ENCODE measurements at places on chromosomes 5 and 9.

GRCh38 chr9:135480071-135480939 lies 723 bp downstream of the PPP1R26 start:
- no peak for DNase-seq

DNA sequence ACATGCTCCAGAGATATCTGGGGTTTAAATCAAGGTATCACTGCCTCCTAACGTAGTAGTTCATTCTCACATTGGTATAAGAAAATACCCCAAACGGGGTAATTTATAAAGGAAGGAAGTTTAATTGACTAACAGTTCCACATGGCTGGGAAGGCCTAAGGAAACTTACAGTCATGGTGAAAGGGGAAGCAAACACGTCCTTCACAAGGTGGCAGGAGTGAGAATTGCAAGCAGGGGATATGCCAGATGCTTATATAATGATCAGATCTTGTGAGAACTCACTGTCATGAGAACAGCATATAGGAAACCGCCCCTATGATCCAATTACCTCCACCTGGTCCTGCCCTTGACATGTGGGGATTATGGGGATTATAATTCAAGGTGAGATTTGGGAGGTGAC lies 1280.2 kb upstream of the C9orf72 start:
- no peak for DNase-seq

GRCh38 chr9:111794835-111795556 lies at the start of gene SHOC1:
Gene SHOC1, minus strand, starts transcription at chr9:111794937. Its CDS starts 3,519 bp downstream, at chr9:111791418.
- DNase-seq, result no peak

DNA sequence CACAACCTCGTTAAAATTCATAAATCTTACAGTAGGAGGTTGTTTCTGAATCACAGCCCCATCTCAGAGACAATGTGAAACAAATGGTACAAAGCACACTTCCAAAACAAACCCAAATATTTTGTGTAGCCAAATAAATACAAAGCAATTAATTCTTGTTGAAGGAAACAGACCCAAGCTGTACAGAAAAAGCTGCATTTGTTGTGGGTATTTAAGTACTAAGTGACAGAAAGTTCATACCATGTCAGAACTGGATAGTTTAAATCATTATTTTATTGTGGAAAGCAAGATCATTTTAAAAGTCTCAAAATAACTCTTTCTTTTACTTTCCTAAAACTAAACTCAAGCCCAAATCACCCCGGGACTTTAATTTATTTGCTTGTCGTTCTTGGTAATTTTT lies 570.7 kb downstream of the ELAVL2 start:
- no peak for DNase-seq

DNA sequence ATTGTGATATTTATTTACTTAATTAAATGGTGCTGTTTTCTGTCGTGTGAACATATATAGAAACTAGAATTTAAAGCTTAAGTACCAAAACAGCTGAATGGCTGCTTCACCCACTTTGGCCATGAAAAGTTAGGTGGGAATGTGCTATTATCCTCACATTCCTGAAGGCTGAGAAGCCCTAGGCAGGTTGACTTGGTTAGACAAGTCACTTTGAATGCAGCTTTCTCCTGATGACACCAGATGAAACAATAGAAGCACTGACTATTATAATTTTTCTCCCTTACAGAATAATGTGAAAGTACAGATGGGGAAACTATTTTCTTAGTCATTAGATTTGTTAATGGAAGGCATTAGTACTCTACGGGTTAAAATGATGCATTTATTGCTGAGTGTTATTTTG lies 65.1 kb upstream of the C5orf46 start:
- DNase-seq, result no peak

DNA sequence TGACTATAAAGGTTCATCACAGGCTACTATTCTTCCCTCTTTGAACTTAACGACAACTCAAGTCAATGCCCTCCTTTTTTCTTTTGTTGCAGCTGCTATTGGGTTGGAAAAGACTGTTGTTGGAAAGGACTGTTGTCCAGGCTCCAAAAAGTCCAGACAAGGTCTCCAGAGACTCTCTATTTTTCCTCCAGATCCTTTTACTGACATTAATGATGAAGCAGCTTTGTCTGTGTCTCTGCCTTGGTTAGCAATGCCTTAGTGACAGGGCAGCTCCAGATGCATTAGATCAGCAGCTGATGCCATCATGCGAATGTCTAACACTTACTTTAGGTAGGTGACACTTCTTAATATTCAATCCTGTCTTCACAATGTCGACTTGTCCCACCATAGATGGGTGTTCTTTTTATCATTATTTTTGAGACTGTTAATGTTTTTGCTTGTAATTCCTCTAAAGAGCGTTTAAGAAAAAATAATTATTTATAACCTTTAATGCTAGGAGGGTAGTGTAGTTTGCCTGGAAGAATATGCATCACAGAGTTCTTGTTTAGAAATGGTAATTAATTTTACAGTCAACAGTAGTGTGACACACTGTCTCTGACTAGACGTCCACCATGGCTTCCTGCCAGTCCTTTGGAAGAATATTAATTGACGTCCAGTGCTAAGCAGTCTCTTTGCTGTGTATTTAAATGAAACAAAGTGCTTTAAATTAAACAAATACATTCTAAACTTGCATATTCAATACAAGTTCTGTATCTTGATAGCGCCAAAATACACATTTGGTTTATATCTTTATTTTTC lies 492.2 kb downstream of the NR2F1-AS1 start:
- DNase-seq, result no peak

GRCh38 chr9:19759066-19759465 lies 29.8 kb downstream of the SLC24A2 start:
- DNase-seq, result no peak

- peak; percentile 12 for DNase-seq
Observed at GRCh38 chr5:113451797-113452196, 17.0 kb upstream of the TSSK1B start.

DNA sequence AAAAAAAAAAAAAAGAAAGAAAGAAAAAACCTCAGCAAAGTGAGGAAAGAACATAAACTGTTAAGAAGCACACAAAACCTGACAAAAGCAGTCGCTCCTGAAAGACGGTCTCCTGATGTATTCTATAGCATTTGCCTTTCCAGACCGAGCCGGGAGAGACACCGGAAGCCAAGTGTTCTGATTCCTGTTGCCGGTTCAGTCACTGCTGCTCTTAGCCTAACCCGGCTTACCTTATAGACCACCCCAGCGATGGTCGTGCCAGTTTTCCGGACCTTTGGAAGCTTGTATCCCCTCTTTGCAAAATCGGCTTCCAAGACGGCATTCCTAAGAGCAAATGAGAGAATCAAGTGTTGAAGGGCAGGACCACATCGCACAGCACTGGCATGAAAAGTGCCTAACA lies 630 bp downstream of the PSMB7 start:
- DNase-seq, result no peak

DNA sequence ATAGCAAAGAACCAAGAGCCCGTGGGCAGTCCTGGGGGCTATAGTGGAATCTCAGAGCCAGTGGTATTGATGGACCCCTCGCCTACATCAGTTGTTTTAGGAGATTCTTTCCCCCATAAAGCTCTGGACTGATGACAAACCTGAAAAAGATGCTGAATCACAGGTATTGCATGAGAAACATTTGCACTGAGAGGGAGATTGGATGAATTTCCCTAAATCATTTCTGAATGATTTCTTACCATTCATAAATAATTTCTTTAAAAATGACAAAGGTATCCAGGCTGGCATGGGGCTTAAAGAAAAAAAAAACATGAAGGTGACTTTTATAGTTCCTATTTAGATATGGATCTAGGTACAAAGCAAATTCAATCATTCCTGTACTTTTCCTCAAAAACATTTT lies 54.0 kb upstream of the SLIT3 start:
- DNase-seq, result no peak

- no peak for DNase-seq
Observed at GRCh38 chr9:135100241-135100681, 12.8 kb downstream of the OLFM1 start.

DNA sequence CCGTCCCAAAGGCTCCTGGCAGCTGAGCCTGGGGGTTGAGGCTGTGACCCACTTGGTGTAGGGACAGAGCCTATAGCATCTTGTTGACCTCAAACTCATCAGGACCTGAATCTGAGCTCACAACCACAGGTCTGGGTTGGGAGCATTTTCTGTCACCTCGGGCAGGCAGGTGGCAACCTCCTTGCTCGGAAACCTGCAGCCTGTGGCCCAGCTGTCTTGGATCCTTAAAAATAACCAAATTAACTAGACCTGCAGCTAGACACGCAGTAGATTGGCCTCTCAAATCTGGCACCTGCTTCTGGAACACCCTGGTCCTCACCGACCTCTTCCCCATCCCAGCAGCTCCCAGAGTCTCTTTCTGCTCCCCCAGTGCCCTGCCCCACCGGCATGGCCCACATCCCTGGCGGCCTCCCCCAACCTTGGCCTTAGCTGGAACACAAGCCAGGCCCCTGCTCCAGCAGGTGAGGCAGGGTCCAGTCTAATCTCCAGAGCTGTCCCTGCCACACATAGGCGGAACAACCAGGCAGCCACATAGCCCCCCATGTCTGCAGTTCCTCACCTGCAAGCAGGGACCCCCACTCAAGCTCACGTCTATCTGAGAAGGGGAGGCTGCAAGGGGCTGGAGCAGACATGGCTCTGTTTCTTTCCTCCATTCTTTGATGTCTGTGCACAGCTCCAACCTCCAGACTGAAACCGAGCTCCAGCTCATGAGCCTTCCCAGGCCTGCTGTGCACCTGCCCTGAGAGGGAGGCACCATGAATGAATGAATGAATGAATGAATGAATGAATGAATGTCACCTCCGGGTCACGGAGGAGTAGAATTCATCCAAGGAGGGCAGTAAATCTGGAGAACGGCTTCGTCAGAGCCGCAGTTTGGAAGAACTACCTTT lies 28.3 kb downstream of the PAEP start:
- no peak for DNase-seq

DNA sequence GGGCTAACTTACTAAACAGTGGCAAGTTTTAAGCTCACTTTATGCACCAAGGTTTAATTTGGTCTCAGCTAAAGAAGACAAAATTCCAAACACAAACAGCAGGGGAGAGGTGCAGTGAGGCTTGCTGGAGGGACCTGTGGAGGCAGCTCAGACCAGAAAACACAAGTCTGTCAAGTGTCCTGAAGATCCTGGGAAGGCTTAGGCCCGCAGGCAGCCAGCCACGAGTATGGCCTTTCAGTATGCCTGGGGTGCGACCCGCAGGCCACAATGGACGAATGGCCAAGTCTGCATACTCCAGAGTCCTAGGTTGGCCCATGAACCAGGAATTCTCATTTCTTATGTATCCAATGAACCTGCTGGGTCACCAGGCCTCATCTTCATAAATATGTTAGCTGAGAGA lies 9.3 kb downstream of the CCNI2 start:
- no peak for DNase-seq

DNA sequence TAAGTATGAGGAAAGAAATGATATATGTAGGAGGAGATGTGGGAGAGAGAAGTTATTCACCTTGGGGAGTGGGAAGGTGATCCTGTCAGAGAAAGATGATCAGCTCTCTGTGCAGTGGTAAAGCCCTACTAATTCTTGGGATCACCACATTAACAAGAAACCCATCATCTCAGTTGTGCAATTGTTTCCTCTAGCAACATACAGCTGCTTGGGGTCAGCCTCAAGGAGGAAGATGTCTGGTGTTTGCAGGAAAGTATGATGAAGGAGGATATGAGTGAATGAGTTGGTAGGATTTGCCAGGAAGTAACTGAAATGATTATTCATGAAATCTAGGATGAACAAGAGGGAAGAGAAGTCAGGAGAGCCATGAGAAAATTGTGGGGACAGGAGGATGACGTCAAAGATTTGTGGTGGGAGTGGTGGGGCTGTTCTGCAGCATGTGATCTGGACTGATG lies 50.1 kb downstream of the TNFSF8 start:
- DNase-seq, result no peak

- DNase-seq, result peak; percentile 56
Observed at GRCh38 chr5:109486200-109486804, 76.5 kb upstream of the PJA2 start.

DNA sequence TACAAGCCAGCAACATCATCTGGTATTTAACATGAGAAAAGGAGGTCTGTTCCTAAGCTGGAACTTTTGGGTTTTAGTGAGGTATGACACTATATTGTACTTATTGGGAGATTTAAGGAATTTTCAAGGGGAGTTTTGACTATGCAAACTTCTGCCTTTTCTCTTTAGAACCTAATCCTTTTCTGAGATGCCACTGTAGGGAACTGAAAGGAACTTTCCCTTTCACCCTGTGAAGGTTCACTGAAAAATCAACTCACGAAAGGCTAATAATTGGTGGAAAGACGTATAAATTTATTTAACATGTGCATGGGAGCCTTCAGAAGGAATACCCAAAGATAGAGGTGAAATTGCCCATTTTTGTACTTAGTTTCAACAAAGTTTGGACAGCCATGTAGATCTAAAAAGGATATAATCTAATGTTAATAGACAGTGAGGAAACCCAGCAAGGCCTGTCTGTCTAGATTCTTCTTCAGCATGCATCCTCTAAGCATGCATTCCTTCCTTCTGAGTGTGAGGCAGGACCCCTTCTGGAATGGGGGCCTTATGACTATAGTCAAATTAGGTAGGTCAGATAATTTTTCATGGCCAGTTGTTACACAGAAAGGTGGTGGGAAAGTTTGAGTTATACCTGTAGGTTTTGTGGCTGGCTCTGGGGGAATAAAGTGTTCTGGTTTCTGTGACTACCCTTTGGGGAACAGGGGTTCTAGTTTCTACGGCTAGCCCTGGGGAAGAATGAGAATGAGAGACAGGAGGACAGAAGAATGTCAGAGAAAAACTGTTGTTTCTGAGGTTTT lies 200.3 kb downstream of the C9orf152 start:
- DNase-seq, result no peak

DNA sequence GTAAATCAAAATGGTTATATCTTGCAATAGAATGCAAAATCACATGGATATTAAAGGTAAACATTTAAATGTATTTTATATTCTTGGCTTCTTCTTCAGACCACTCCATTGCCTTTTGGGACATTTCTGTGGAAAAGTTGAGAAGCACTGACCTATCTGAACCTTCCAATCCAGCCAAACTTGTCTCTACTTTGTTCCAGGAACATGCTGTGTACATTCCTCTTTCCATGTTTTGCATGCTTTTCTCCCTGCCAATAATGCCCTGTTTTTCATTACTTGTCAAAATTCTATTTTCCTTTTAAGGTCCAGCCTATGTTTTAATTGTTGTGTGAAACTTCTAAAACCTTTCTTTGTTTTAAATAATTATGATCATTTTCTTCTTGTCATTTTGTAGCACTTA lies 28.3 kb downstream of the JAK2 start:
- no peak for DNase-seq

DNA sequence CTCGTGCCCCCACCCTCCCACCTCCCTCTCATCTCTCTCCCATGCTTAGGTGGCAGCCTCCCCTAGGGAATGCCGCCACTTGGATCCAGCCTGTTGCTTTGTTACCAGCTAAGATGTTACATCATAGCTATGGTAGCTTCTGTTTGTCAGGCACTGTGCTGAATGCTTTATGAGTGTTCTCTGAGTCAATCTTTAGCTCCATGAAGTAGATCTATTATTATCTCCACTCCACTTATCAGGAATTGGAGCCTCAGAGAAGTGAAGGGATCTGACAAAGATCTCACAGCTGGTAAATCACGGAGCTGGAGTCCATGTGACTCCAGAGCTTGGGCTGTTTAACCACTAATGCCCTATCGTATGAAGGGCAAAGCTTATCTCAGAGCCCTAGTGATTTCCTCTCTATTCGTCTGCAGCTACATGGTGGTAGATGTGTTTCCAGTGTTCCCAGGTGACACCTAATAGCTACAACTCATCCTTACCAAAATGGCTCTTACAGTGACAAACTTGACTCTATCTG lies 54.1 kb downstream of the GARNL3 start:
- DNase-seq, result no peak
